ENCODE measurements at places on chromosomes 7 and 10.

DNA sequence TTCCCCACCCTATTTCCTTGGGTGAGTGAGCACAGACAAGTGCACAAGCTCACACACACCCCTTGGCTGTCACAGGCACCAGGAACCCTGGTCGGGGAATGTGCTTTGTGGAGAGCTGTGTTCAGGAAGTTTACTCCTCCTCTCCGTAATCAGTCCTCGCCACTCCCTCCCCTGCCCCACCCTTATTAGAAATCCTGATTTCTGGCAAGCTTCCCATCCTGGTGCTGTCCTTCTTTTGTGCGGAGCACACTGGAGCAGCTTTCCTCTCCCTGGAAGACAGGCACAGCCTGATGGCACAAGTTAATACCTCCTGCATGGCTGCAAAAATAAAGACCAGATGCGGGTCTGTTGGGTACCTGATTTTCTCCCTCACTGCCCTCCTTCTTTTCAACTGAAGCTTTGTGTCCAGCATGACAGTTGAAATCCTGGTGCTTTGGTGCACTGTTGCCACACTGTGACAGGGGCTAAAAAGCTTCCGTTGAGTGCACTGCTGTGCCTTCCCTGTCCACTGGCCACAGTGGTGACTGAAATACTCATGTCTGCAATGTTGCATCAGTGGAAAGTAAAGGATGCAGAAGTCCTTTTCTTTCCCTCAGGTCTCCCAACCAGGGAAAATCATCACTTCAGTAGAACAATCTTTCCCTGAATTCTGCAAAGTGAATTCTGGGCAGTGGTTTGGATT, 55.0 kb downstream of the LRRC4 start:
- DNase-seq: no peak

DNA sequence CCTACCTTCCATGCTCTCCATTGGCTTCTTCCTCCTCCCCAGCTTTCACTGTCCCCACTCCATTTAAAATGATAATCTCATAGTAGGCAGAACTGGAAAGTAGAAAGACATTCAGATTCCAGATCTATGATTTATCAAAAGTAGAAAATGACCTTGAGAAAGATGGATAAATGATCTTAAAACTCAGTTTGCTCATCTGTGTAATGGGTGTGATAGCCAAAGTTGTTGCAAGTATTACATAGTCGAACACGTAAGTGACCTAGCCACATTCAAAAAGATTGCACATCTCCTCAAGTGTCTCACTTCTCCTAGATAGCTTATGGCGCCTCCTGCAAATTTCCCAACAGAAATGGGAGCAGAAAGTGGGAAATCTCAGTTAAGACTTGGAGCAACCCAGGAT, 89.8 kb upstream of the FGL2 start:
- DNase-seq: no peak

- no peak for DNase-seq
These were observed 26.1 kb upstream of the VCL start for GRCh38 chr10:73971636-73972354.

DNA sequence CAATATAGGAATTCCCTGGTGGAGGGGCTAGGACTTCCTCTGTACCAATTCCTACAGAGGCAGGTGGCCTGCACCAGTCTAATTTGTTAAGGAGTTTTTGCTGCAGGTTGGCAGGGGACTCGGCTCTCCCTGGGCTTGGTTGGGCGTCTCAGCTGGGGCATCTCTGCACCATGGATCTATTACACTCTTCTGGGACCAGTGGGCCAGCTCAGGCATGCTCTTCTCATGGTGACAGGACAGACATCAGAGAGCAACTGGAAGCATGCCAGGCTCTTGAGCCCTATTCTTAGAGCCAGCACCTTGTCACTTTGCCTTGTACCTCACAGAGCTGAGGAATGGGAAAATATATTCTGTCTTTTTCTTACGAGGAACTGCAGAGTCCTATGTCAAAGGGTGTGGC, 74.6 kb downstream of the SH2D4B start:
- no peak for DNase-seq

DNA sequence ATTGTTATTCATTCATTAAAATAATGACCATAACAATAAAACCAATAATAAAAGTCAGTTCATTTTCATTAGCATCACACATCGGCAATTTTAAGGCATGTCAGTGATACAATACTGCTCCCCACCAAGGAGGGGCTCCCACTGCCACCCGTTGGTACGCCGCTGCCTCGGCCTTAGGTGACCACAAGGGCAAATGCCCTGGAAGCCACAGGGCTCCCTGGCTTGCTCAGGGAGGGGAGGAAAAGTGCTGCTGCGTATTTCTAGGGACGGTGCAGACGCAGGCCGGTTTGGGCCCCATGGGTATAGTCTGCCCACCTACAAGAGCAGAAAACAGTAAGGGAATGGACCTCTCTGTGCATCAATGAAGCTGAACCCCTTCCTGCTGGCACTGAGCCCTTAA, 85.1 kb downstream of the SLIT1 start:
- DNase-seq: no peak

GRCh38 chr10:112958275-112958995, 8.4 kb downstream of the TCF7L2 start:
- DNase-seq: no peak

DNA sequence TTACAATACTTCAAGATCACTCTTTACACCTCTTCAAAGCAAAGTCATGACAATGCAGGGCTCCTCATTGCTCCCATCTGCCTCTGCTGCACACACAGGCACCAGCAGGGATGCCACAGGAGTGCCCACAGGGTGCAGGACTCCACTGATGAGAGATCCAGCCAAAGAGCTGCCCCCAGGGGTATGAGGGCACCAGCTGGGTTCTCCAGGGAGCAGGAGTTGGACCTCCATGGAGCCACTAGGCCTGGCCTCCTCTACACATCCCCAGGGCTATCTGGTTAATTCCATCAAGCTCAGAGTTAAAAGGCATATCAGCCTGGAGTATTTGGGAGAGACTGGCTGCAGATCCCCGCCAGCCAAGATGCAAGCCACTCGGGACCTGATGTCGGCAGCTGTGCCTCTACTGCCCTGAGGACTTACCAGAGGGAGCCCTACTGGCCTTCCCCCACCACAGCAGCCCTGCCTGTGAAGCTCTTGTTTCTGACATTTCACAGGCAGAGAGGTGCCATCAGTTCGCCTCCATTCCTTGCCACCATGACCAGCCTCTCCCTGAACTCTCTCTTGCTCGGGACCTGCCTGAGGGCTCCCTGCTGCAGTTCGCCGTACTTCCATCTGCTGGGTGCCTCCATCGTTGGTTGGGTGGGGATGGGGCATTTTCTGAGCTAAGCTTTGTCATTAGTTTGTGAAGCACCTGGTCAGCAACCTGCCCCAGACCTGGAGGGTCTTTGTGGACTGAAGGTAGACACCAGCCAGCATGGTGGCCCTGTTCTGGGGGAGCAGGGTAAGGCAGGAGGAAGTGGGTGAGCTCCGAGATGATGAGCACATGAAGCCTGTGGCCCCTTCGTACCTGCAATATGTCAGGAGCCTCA, 12.5 kb upstream of the TRIM8 start:
- no peak for DNase-seq

- DNase-seq: no peak
These were observed 18.8 kb downstream of the VSIR start for GRCh38 chr10:71754562-71754961.

DNA sequence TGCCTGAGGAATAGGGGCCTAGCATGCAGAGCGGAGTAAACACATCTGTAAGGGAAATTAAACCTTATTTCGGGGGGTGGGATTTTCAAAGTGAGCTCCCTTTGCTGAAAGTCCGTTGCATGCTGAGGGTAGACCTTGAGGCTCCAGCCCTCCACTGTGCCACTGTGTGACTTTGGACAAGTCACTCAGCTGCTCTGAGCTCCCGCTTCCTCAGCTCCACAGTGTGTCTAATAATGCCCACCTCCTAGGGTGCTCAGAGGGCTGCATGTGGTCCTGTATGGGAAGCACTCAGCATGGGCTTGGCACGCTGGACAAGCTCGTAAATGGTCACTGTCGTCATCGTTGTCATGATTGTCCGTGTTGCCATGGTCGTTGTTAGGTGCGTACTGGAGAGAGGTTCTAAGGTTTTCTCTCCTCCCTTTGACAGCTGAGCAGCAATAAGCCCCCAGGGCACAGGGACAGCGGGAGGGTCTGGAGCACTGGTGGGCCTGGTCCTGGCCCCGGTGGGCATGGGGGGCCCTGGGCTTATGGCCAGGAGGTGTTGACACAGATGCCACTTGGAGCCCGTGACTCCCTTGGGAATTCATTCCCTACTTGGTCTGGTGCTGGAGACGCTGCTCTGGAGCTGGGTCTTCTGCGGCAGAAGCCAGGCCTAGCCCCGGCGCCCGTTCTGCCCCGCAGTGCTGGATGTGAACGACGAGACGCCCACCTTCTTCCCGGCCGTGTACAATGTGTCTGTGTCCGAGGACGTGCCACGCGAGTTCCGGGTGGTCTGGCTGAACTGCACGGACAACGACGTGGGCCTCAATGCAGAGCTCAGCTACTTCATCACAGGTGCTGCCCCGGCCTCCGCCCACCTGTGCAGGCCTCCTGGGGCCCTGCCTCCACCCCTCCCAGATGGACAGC, 13.1 kb downstream of the C10orf105 start:
- DNase-seq: no peak

GRCh38 chr10:97012470-97012869, 173.3 kb downstream of the SLIT1 start:
- no peak for DNase-seq

GRCh38 chr7:8178353-8178752, 83.6 kb downstream of the ICA1 start:
- no peak for DNase-seq

GRCh38 chr7:132145466-132145865, 430.8 kb downstream of the PLXNA4 start:
- no peak for DNase-seq

DNA sequence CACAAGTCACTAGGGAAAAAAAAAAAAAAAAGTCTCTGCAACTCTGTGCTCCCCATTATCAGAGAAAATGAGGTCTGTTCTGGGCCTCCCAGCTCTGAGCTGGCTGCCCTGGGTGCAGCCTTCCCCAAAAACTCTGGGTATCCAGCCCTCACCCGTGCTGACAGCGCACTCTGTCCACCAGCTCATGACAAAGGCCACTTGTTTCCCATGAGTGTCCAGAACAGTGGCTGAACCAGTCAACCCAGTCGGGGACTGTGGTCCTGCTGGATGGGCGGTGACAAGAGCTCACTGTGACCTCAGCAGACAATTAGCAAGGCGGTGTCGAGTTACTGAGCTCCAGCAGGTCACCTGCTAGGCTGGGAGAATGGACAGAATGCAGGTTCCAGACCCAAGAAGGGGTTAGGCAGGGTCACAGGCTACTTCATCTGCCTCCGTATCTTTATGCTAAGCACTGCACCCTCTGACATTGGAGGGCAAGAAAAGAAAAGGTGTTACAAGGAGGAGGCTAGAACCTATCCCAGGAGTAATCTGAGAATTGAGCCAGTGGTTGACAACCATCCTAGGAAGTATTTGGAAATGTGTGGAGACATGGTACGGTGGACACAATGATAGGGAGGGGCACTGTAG, 37.2 kb downstream of the DLG5 start:
- no peak for DNase-seq

DNA sequence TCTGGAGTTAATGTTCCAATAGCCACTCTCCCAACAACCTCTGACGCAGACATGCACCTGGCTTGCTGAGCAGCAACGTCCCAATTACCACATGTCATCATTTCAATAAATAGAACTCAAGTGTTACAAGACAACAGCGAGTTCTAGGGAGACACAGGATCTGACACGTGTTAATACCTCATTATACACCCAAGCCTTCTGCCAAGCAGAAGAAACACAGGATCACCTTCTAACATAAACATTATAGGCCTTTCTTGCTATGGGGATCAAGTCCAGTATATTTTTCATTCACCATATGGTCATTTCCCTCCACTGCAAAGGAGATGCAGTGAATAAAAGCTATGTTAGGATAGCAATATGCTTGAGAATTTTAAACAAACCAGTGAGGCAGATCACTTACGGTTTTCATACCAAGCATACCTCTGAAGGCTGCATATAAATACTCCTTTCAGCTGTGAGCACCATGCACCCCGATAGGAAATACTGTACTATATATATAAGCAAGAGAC, 74.2 kb downstream of the JAZF1 start:
- DNase-seq: no peak

DNA sequence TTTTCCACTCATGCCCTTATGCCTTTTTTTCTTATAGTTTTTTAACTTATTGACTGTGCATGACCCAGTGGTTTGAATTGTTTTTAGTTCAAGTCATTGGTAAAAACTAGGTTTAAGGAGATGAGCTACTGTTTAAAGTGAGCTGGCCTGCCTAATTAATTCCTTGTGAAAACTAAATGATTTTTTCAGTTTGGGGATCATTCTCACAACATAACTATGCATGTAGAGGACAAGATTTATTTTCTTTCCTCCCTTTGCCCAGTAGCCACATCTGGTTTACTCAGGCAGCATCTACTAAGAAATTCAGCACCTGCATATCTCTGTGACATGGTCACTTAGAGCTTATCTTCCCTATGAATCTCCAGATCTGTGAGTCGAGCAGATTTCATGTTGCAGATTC, 1.7 kb downstream of the ADO start:
- DNase-seq: no peak

- DNase-seq: peak; percentile 2
These were observed 909.6 kb downstream of the REEP3 start for GRCh38 chr10:64430690-64431323.

GRCh38 chr7:16693601-16694318, 47.8 kb downstream of the BZW2 start:
- no peak for DNase-seq

GRCh38 chr7:99731638-99732374, 3.2 kb downstream of the CYP3A7 start:
- no peak for DNase-seq

GRCh38 chr7:134174795-134175261, 47.7 kb downstream of the LRGUK start:
- no peak for DNase-seq

GRCh38 chr10:116255886-116256751, 16.9 kb downstream of the GFRA1 start:
- DNase-seq: no peak

DNA sequence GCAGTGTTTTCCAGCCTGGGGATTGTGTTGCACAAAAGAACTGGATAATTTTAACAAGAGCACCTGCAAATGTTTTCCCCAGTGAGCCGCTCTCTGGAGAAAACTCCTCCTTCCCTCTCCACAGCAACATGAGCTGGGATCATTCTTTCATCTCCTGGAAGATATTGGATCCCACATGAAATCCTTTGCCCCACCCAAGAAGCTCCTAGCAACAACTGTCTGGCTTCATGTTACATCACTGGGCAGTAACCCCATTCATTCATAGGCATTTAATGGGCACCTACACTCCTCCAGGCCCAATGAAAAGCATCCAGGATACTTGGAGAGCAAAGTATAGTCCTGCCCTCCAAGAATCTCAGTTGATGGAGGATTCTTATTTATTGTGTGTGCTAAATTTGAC, 27.2 kb downstream of the LSM5 start:
- DNase-seq: no peak

All from stimulated activated naive CD8-positive, alpha-beta T cell treated with anti-CD3 and anti-CD28 coated beads, Interleukin-15, Interleukin-2, amounts not matched to agents 100 U/mL and 50 U/mL, for 24 hours (primary cell).